ENCODE measurements at places on chromosomes 3 and 15.

- no peak for DNase-seq
Measured at GRCh38 chr3:66406163-66406562, 94.7 kb downstream of the LRIG1 start.

DNA sequence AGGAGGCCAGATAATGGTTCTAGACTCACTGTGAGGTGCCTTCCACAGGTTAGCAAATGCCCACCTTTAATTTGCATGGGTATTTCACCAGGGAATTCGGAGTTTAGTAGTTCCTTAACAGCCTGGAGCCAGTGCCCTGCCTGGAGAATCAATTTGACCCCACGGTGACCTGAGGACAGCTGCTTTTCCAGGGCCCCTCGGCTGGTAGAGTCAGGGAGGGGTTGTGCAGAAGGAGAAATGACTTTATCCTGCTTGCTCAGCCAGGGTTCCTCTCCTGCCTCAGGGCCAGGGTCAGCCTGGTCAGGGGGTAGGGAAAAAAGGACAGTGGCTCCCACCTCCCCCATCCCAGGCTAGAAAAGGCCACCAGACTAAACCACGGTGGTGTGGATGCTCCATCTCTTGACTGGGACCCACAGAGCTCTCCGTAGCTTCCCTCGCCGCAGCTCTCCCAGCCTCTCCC, 12.0 kb downstream of the DLL4 start:
- DNase-seq = peak; percentile 59

DNA sequence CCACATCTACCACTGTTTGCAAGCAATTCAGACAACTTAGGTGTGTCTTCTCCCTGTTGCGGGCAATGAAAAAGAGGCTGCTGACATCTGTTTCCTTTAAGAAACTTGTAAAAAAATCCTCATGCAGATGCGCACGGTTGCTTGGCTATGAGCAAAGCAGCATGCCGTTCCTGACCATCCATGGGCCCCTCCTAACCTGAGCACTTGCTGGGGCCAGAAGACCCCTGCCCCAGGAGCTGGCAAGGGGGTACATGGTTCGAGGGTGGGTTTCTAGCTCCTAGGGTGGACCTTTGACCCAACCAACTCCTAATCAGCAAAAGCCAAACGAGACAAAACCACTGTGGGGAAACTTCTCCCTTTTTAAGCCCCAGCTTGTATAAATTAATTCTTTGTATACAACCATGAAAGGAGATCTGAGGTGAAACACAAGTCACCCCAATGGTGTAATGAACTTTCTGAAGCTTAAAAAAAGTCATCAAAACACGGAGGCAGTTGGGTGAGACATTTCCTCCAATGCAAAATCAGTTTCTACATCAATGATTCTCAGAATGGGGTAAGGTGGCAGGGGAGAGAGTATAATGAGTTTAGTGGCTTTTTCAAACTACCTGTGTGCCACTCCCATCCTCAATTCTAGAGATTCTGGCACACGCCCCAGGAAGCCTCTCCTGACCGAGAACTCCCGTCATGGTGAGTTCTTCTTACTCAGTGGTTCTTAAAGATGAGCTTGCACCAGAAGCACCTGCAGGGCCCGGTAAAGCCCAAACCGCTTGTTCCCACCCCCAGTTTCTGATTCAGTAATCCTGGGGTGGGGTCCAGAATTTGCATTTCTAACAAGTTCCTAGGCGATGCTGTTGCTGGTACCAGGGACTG, 44.1 kb downstream of the CPN2 start:
- DNase-seq = no peak

DNA sequence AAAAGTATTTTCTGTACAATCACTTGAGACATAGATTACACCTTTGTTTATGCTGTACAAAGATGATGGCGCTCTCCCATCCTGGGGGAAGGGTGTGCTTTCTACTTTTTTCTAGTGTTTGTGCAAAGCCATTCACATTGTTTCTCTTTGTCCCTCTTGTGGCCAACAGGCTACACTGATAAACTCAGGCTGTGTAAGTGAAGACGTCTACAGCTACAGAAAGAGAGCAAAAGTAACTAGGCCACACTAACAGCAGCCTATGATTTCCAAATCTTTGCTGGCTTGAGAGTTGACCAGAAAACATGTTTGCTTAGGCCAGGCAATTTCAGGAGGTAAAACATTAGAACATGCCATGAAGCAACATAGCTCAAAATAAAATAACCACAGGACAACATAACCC, 75.1 kb downstream of the FOXB1 start:
- no peak for DNase-seq

GRCh38 chr3:58731673-58732072, 65.1 kb upstream of the FAM3D start:
- no peak for DNase-seq

GRCh38 chr15:95981209-95981608, 349.3 kb upstream of the NR2F2 start:
- DNase-seq = no peak

- peak; percentile 55 for DNase-seq
Measured at GRCh38 chr15:72342385-72342784, 22.4 kb upstream of the CELF6 start.

GRCh38 chr3:146899171-146899570, 294.0 kb upstream of the PLSCR5 start:
- DNase-seq = no peak

GRCh38 chr15:70280781-70281180, 183.1 kb upstream of the TLE3 start:
- no peak for DNase-seq

GRCh38 chr3:71514621-71515020, 68.9 kb downstream of the FOXP1 start:
- DNase-seq = no peak

DNA sequence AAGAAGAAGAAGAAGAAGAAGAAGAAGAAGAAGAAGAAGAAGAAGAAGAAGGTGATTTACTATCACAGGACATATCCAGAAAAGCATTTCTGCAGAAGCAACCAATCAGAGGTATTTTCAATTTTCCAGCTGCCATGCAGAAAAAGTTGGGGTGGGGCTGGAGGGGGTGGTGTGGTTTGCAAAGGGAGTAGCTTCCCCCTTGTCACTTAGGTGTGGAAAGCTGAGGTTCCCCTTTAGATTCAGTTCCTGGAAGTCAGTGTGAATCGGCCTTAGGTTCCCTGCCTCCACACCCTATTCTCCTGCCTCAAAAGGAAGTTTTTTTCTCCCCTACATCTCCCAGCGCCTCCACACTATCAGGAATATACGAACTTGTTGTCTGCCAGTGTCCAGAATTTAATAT, 276.7 kb upstream of the ARRDC4 start:
- DNase-seq = no peak

DNA sequence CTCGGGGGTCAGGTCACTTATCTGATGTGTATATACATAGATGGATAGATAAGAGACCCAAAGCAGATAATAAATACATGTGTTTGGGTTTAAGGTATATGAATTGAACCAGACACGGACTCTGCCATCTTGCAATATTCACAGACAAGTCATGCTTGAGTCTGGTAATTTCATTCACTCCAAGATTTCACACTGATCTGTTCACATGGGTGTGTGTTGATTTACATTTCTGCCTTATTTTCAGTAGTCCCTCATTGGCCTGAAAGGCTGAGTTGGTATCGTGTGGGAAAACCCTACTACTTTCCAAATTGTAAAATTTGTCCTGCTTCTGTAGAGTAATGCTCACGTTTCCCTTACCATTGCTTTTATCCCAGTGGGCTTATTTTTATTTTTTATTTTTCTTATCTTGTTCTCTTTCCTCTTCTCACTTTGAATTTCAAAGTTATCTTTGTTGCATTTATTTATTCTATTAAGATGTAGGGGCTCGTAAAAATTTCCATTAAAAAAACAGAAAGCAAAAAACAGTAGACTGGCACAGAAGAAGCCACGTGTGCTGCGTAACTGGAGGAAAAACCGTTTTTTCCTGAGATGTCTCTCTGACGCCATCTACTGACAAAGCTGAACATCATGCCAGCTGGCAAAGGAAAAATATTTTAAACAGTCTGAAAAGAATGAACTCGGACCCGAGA, 10.8 kb upstream of the MFSD1 start:
- DNase-seq = peak; percentile 51

DNA sequence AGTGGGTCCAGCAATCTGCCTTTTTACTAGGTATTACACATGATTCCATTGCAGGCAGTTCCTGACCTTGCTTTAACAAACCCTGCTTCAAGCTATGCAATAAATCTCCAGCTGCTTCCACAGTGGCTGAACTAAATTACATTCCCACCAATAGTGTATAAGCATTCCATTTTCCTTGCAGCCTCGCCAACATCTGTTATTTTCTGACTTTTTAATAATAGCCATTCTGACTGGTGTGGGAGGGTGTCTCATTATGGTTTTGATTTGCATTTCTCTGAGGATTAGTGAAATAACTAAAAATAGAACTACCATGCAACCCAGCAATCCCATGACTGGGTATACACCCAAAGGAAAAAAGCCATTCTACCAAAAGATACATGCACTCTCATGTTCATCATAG, 36.4 kb upstream of the DNAJC13 start:
- no peak for DNase-seq

- DNase-seq = no peak
Measured at GRCh38 chr3:12630292-12630691, 33.6 kb downstream of the RAF1 start.

- DNase-seq = no peak
Measured at GRCh38 chr3:17730318-17730967, 12.0 kb downstream of the TBC1D5 start.

GRCh38 chr3:3065876-3066275, 44.3 kb downstream of the IL5RA start:
- no peak for DNase-seq

GRCh38 chr3:7305561-7305960, 444.6 kb downstream of the GRM7 start:
- no peak for DNase-seq

GRCh38 chr3:195196266-195196665, 74.7 kb downstream of the XXYLT1 start:
- no peak for DNase-seq

DNA sequence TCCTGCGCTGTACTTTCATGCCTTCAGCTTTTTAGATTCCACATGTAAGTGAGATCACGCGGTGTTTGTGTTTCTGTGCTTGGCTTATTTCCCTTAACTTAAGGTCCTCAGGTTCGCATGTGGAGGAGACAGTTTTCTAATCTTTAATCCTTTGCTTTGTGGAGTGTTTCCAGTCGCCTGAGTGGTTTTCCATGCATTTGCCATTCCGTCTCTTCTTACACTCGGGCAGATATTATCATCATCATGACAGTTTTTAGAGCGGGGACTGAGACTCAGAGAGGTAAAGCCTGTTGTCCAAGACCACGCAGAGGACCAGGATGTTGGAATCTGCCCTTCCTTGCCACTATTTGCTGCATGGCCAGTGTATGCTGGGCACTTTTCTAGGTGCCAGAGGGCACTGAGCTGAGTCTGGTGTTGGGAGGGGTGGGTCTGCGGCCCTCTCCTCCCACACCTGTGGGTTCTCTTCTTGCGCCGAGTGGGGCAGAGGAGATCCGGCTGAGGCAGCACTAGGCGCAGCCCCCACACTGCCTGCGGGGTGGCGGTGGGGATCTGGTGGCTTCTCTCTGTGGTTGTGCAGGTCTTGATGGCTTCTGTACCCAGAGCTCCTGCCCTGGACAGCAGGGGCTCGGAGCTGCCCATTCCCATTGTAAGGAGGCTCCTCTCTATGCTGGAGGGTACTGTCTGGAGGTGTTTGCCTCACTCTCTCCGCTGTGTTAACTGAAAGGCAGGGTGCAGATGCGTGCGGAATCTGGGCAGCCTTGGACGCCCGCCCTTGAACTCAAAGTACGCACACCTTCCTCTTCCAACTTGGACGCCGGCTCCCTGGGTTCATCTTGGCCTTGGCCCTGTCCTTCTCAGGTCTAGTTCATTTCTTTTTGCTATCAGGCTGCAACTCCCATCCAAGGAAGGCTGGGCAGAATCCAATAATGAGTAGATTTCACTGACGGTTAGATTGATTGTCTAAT, 156.0 kb upstream of the RGMA start:
- DNase-seq = no peak

DNA sequence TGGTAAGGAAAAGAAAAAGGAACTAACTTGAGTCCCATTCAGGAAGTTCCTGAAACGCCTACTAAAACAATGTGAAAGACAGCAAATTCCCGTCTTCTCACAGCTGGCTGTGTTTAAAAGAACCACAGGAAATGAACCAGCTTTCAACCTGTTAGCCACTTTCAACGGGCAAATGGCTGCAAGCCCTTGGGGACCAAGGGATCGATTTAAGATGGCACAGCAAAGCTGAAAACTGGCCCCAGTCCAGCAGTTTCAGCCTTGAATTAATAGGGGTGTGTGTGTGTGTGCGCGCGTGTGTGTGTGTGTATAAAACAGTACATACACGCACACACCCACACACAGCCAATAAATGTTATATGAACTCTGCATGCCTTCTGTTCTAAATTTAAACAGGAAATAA, 168.7 kb upstream of the TMCO5A start:
- no peak for DNase-seq

DNA sequence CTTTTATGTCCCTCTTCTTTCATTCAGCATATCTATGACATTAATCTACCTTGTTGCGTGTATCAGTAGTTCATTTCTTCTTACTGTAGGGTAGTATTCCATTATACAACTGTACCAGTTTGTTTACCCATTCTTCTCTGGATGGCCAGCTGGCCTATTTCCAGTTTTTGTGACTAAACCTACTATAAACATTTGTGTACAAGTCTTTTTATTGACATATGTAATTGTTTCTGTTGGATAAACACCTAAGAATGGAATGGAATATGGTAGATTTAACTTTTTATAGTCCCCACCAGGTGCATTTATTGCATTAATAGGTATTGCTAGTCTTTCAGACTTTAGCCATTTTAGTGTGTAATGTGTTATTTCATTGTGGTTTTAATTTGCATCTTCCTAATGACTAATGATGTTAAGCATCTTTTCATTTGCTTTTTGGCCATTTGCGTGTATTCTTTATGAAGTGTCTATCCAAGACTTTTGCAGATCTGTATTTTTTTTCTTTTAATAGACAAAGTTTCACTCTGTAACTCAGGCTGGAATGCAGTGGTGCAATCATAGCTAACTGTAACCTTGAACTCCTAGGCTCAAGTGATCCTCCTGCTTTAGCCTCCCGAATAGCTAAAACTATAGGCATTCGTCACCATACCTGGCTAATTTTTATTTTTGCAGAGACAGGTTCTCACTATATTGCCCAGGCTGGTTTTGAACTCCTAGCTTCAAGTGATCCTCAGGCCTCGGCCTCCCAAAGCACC, 41.9 kb upstream of the XRN1 start:
- no peak for DNase-seq

- DNase-seq = peak; percentile 22
Measured at GRCh38 chr15:35912196-35912595, 366.2 kb upstream of the DPH6 start.

GRCh38 chr3:25412269-25412668, 15.8 kb upstream of the RARB start:
- DNase-seq = no peak

GRCh38 chr3:138945709-138946662, 951 bp downstream of the FOXL2 start:
- peak; percentile 65 for DNase-seq

Data from NCI-H526 (cell line).